ENCODE measurements at places on chromosomes 7 and 10.
A peak's percentile ranks its signal among the peaks of the same experiment; 100 is the strongest.

DNA sequence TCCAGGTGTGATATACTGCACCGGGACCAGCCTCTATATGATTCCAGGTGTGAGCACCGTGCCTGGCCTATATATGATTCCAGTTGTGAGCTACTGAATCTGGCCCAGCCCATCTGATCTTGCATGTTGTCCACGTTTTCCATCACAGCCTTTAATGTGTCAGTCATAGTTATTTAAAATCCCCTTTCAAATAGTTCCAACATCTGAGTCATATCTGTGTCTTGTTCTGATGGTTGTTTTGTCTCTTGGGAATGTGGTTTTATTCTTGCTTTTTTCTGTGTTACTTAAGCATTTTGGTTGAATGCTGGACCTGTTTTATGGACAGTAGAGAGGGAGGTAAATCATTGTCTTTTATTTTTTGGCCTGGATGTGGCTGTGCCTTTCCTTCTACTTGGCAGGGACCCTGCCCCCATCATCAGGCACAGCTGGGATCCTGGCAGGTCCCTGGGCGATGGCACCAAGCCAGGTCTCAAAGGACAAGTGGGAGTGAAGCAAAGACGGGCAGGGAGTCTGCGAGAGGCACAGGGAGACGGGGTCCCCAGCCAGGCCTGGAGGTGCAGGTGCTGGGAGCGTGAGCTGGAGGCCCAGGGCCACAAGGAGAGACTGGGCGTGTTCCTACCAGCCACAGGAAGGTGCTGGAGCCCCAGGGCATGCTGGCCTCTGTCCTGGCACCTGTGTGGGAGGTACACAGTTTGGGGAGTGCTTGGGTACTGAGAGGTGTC lies 94.7 kb downstream of the DYNC2I1 start:
- DNase-seq, result no peak

DNA sequence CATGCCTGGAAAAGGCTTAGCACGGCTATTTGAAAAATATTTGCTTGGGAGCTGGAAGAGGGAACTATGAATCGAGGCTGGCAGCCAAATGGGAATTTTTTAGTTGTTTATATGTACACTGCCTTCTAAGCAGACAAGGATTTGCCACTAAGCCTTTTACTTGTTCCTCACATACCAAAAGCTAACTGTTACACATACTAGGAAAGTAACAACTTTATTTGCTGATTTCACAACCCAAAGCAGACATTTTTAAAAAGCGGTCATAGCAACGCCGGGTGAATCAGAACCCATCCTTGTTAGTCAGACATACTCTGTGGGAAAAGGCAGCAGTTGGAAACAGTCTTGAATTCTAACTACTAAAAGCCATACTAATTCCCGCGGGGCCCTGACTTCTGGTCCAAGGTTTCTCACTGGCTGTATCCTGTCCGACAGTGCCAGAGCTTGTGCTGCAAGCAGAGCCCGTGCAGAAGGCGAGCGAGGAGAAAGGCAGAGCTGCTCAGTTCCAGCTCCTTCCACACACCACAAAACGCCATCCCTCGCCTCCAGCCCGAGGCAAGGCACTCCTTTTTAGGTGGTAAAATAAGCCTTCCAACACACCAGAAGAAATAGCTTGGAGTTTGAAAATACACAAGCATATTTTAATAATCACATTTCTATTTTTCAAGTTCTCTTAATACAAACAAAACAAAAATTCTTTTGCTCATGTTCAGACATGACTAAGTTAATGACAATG lies 89.2 kb downstream of the RNF216 start:
- DNase-seq, result peak; percentile 92

DNA sequence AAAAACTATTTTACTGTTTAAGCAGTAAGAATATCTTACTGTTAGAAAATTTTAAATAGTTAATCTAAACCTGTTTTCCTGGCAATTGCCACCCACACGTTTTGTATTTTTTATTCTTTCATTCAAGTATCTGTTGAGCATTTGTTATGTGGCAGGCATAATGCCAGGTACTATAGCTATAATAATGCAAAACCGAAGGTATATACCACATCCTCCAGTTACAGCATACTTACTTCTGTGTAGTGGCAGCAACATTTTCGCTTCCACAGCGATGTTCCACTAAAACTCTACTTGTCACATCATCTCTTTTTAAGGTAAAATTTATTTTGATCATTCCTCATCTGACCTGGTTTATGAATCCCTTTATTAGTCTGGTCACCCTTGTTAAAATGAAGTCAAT lies 30.0 kb downstream of the WASL start:
- no peak for DNase-seq

DNA sequence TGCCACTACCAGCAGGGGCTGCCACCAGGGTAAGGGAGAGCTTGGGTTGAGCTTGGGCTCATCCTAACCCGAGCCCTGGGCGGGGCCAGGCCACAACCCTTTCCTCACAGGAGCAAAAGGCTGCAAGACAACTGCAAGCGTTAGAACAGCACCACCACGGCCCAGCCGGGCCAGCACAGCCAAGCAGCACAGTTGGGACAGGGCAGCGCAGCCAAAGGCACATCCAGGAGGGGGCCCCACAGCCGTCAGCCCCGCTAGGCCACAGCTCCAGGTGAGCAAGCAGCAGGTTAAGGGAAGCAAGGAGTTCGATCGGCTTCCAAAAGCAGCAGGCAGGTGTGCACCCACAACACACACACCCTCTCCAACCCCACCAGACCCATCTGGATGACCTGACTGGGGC lies 7.0 kb upstream of the NDST2 start:
- DNase-seq, result no peak

DNA sequence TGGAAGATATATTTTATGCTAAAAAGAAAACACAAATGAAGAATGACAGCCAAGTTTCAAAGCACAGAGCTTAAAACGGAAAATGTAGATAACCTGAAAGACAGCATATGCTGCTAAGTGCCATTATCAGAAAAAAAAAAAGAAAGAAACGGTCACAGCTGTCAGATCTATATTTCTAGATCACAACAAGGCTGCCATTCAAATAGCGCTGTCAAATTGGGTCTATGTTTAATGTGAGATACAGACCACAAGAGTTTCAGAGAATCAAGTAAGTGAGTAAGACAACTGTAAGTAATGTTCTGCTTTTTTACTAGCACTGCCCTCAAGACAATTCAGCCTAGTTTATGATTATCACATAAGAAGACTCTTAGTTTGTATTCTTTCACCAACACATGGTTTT lies 66.1 kb upstream of the RNF148 start:
- DNase-seq, result no peak

GRCh38 chr10:128110339-128110738 lies 15.9 kb downstream of the MKI67 start:
- no peak for DNase-seq

GRCh38 chr10:98380493-98381339 lies 34.3 kb downstream of the PYROXD2 start:
- no peak for DNase-seq

- DNase-seq, result no peak
Measured at GRCh38 chr7:134034652-134035051, 92.5 kb upstream of the LRGUK start.

GRCh38 chr10:17380016-17380415 lies 74.4 kb downstream of the ST8SIA6 start:
- DNase-seq, result no peak

DNA sequence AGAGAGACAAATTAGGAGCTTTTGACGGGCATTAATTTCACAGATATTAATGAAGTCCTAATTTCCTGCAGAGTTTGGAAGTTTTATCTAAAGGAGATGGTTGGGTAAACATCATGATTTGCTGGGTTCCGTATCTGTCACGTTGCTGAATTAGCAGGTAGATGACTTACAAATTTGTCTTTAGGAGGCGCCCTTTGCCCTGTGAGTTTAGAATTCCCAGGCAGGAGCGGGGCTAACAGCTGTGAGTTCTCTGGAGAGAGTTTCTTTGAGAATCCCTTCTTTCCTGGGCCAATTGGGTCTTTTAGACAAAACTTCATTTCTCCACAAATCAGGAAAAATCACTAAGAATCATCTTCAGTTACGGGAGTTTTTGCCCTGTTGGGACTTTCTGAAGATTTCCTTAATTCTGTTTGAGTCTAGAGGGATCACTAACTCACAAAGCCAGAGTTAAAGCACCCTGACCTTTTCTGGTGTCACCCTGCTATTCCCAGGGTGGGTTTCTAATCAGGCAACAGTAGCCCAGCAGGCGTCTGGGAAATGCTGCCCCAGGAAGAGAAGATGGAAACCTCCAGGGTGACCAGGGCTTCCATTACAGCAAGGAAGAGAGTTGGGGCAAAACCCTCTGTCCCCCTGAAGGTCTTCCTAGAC lies 63.7 kb downstream of the PRKCQ start:
- DNase-seq, result no peak

GRCh38 chr10:128098631-128099030 lies 27.6 kb downstream of the MKI67 start:
- no peak for DNase-seq

DNA sequence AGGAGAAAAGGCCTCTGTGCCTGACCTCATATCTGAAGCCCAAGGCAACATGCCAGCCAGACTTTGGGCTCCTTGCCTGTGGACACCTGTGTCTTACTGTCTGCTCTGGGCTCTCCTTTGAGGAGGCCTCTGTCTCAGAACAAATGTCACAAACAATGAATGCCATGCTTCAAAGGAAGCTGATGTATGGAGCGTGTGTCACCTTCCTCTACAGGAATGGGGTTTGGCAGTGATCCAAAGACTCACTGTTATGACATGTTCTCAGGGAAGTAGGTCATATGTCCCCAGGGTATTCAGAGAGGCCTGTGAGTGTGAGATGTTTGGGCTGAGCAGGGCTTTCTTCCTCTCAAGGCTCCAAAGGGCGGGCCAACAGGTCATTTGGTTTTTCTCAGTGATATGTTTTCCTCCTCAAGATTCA lies 38.4 kb downstream of the PTPRE start:
- peak; percentile 94 for DNase-seq

- no peak for DNase-seq
Measured at GRCh38 chr7:153065051-153065450, 305.5 kb downstream of the ACTR3B start.

- no peak for DNase-seq
Measured at GRCh38 chr7:34240417-34240816, 335.1 kb downstream of the BMPER start.

GRCh38 chr7:47882635-47883034 lies 65.6 kb downstream of the PKD1L1 start:
- no peak for DNase-seq

Measured in kidney tubule cell (primary cell).